ENCODE measurements at places on chromosomes 3 and 15.

DNA sequence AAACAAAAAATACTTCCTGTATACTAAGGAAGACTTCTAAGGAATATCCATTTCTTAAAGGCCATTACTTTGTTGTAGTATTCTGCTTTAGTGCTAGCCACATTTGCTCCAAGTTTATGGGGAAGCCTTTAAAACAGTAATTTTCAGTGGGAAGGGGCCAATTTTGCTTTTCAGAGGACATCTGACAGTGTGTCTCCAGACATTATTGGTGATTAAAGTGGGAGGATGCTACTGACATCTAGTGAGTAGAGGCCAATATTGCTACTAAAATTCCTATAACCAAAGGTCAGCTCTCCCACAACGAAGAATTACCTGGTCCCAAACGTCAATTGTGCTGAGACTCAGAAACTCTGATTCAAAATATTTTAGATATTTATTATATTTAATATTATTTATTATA lies 24.8 kb downstream of the SLC28A2 start:
- no peak for DNase-seq

DNA sequence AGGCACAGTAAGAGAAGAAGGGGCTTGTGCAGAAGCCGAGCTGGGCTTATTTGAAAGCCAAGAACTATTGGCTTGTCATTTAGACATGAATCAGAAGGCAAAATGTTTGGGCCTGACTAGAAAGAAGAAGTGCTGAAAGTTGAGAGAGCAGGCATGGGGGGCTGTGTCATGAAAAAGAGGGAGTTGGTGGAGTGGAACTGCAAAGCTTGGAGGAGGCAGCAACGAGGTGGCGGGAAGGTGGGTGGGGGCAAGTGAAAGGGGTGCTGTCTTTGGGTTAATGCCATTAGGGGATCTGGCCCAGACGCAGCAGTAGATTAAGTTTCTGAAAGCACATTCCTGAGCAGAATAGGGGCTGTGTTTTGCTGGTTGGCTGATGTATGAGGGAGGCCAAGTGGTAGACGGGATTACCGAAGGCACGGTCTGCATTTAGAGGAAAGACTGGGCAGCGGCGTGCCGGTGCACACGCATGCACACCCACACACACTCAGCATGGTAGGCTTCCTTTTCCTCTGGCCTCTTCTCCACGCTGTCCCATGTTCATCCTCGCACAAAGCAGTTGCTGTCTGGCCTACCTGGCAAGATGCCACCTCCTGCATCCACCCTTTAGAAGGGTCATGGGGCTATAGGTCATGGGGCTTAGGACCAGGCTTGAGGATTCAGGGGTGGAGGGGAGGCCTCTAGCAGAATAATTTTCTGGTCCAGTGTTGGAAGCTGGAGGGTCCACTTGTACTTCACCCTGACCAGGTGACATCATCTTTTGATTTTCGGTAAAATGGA lies 43.0 kb downstream of the BOC start:
- DNase-seq = no peak

GRCh38 chr15:77959432-77959879 lies 118.1 kb downstream of the TBC1D2B start:
- peak; percentile 68 for DNase-seq

DNA sequence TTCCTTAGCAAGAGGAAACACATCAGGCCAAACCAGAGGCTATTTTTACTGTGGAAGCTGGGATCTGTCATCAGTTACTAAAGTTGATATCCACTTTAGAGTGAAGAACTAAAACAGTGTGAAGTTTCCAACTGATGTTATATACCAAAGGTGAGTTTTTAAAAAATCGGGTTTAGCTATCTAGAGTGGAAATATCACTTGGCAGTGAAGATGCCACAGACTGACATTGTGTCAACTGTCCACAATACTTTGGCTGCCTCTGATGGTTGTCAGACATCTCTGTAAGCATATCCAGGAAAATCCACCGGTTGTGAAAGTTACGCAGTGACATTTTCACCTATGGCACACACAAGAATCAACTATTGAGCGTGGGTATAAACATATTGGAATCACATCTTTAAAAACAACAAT lies 9.2 kb downstream of the ZIC1 start:
- no peak for DNase-seq

DNA sequence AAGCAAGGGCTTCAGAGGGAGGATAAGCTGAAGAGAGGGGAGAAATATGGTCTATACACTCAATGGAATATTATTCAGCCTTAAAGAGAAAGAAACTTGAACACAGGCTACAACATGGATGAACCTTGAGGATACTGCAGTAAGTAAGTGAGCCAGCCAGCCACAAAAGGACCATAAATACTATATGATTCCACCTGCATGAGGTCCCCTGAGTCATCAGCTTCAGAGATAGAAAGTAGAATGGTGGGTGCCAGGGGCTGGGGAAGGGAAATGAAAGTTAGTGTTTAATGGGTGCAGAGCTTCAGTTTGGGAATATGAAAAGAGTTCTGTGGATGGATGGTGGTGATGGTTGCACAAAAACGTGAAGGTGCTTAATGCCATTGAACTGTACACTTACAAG lies 68.4 kb upstream of the SEC13 start:
- no peak for DNase-seq

- DNase-seq = no peak
Measured at GRCh38 chr3:47340866-47341265, 40.0 kb upstream of the PTPN23 start.

All from CD4-positive, alpha-beta T cell treated with Interleukin-1 beta for 1 hour (primary cell).